ENCODE measurements at places on chromosomes 2 and 18.

DNA sequence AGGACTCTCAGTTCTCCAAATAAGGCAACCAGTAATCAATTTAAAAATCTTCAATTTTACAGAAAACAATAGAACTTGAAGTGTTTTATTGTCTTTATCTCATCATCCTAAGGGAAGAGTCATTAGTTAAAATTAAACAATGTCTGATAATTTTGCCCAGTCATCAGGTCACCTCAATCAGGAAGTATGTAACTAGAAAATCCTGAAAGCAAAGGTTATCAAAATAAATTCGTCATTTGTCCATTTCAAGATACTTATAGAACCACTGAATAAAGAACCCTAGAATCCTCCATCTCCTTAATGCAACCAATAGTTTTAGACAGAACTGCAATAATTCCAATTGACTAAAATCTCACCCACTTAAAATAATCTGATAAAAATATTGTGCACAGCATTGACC is 115.2 kb downstream of the NCKAP5 start:
- no peak for DNase-seq

GRCh38 chr2:162509288-162509968 is 165.5 kb downstream of the GCA start:
- no peak for DNase-seq

DNA sequence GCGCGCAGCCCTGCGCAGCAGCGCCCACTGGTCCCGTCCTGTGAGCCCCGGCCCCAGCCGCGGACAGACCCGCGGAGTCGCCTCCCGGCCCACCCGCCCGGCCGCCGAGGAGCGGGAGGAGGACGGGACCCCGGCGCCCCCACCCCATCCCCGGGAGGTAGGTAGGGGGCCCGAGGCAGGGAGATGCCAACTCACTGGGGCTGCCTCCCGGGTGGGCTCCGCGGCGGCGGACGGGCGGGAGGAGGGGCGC is 160 bp downstream of the SPTBN1 start:
- DNase-seq = no peak

DNA sequence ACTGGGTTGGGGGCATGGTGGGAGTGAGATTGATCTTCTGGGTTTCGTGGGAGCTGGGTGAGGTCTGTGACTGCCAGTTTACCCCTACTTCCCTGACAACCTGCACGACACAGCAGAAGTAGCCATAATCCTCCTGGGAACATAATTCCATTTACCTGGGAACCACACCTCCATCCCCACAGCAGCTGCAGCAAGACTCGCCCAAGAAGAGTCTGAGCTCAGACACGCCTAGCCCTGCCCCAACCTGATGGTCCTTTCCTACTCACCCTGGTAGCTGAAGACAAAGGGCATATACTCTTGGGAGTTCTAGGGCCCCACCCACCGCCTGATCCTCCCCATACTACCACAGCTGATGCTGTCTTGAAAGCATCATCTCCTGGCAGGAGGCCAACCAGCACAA is 43.8 kb downstream of the FLACC1 start:
- no peak for DNase-seq

DNA sequence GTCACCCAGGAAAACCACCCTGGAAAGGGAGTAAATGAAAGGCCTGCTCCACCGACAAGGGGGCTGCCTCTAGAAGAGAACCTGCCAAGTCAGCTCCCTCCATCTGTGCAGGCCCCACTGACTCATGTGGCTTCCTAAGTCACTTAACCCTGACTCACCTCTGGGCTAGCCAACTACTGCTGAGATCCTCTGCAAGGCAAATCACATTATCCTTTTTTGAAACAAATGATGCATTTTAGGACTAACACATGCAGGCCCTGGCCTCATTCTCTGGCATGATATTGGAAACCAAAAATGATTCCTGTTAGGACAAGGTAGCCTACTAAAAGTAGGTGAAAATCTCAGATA is 474.6 kb downstream of the EPHA4 start:
- no peak for DNase-seq
